Calu3 (cell line): ENCODE measurements at places on chromosomes 11 and 22. TPM values are rescaled to one million over a fixed set of nuclear protein-coding genes. Genes with fewer than 3 reads are reported as not detected.
A peak's percentile ranks its signal among the peaks of the same experiment; 100 is the strongest.

GRCh38 chr11:34850334-34850733, 65.8 kb downstream of the APIP start:
- H3K36me3 ChIP-seq: no peaks in the 10 kb centered on the region
- H3K27ac ChIP-seq: peak overlapping the region; percentile 12
- no peak for DNase-seq
- H3K4me1 ChIP-seq: peaks cover 46% of the 10 kb centered on the region
- no peaks in the 10 kb centered on the region for H3K27me3 ChIP-seq

- H3K36me3 ChIP-seq: peaks cover 46% of the 10 kb centered on the region
- peak; percentile 73 for DNase-seq
- H3K4me1 ChIP-seq: no peaks in the 10 kb centered on the region
- no peaks in the 10 kb centered on the region for H3K27me3 ChIP-seq
- H3K4me3 ChIP-seq: no peak overlapping the region
- H3K27ac ChIP-seq: no peak overlapping the region
Observed at GRCh38 chr11:62694455-62695167, 5.3 kb upstream of the LRRN4CL start.

GRCh38 chr22:17829695-17830042, 55.4 kb upstream of the BID start:
- no peak overlapping the region for H3K27ac ChIP-seq
- no peak overlapping the region for H3K4me3 ChIP-seq
- H3K4me1 ChIP-seq: no peaks in the 10 kb centered on the region
- peaks cover 11% of the 10 kb centered on the region for H3K36me3 ChIP-seq

DNA sequence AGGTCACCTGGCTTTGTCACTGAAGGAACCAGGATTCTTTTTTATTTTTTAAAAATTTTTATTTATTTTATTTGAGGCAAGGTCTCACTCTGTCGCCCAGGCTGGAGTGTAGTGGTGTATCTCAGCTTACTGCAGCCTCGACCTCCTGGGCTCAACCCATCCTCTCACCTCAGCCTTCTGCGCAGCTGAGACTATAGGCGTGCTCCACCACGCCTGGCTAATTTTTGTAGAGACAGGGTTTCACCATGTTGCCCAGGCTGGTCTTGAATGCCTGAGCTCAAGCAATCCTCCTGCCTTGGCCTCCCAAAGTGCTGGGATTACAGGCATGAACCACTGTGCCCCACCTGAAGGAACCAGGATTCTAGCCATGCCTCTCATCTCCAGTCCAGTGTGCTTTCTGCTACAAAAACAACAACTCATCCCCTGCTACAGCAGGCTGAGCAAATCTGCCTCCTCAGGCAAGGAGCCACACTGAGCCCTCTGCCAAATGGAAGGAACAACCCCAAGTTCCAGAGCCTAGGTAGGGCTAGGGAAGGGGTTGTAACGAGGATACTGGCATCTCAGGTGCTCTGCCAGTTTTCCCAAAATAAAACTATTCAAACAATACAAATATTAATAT, 2.6 kb upstream of the PEX26 start:
- peaks cover 32% of the 10 kb centered on the region for H3K36me3 ChIP-seq
- DNase-seq: no peak
- no peaks in the 10 kb centered on the region for H3K27me3 ChIP-seq
- no peak overlapping the region for H3K4me3 ChIP-seq

DNA sequence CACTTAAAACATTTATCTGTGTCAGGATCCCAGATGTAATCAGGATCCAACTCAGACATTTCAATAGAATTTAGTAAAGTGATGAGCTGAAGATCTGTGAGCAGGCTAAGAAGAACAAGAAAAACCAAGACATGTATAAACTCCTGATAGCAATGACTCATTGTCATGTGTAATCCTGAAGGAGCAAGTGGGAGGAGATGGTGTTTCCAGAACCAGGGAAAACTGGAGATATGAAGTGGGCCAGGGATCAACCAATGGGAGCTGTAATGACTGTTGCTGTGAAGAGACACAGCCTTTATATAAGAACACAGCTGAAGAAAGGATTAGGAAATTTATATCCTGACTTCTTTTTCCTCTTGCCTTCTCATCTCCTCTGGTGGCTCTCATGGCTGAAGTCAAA, 682.5 kb upstream of the ARHGAP42 start:
- H3K4me3 ChIP-seq: no peak overlapping the region
- DNase-seq: no peak
- peaks cover 16% of the 10 kb centered on the region for H3K4me1 ChIP-seq
- H3K27ac ChIP-seq: no peak overlapping the region
- H3K27me3 ChIP-seq: no peaks in the 10 kb centered on the region

- no peak overlapping the region for H3K4me3 ChIP-seq
- H3K36me3 ChIP-seq: no peaks in the 10 kb centered on the region
- no peaks in the 10 kb centered on the region for H3K4me1 ChIP-seq
- DNase-seq: no peak
- peaks cover 55% of the 10 kb centered on the region for H3K27me3 ChIP-seq
- no peak overlapping the region for H3K27ac ChIP-seq
Observed at GRCh38 chr11:43503417-43503816, 144.7 kb downstream of the TTC17 start.

DNA sequence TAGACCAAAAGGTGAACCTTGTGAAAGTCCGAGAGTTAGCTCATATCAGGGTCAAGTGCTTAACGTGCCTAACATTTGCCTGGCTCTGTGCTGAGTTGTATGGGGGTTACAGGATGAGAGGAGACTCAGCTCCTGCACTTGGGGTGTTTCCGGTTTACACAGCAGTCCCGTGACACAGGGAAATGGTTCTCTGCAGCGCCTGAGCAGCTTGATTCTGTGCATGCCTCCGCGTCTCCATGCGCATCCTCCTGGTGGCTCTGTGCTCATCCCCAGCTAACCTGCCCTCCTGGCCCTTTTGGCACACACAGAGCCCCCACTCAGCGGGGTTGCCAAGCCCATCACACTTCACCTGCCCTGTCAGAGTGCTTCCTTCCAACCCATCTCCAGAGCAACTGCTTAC, 238.3 kb upstream of the TBCEL start:
- H3K27ac ChIP-seq: no peak overlapping the region
- H3K4me1 ChIP-seq: no peaks in the 10 kb centered on the region
- DNase-seq: no peak
- peaks cover 53% of the 10 kb centered on the region for H3K27me3 ChIP-seq
- H3K4me3 ChIP-seq: no peak overlapping the region
- no peaks in the 10 kb centered on the region for H3K36me3 ChIP-seq

GRCh38 chr22:23401111-23401909, 178.8 kb downstream of the IGLL1 start:
- no peak for DNase-seq
- no peak overlapping the region for H3K27ac ChIP-seq
- H3K27me3 ChIP-seq: peaks cover 4% of the 10 kb centered on the region
- H3K36me3 ChIP-seq: no peaks in the 10 kb centered on the region
- H3K4me3 ChIP-seq: peak overlapping the region; percentile 56

DNA sequence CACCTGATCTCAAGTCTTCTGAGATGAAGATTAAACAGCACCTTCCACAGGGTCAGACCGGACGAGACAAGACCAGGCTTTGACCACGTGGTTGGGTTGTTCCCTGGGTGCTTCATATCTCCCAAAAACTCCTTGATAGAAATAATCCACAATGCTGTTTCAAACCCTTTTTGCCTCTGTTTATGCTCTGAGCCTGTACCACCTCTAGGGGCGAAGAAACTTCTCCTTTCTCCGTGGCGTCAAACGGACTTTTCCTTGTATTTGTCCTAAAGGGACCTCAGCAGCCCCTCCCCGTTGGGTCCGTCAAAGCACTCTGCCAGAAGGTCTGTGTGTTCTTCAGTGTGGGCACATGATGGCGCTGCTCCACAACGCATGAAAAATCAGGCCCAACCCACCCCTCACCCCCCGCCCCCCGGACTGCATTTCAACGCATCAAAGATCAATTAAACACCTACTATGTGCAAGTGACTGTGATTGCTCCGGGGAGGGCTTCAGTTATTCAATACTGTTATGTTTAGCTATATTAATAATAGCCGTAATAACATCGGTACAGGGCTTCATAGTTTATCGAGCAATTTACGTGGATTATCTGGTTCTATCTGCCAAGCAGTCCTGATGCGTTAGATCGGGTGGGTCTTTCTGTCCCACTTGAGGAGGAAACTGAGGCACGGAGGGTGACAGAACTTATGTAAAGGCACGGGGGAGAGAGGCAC, 17.3 kb upstream of the EIF3D start:
- peak; percentile 64 for DNase-seq
- no peak overlapping the region for H3K27ac ChIP-seq
- H3K4me3 ChIP-seq: peak overlapping the region; percentile 4
- peaks cover 4% of the 10 kb centered on the region for H3K36me3 ChIP-seq

DNA sequence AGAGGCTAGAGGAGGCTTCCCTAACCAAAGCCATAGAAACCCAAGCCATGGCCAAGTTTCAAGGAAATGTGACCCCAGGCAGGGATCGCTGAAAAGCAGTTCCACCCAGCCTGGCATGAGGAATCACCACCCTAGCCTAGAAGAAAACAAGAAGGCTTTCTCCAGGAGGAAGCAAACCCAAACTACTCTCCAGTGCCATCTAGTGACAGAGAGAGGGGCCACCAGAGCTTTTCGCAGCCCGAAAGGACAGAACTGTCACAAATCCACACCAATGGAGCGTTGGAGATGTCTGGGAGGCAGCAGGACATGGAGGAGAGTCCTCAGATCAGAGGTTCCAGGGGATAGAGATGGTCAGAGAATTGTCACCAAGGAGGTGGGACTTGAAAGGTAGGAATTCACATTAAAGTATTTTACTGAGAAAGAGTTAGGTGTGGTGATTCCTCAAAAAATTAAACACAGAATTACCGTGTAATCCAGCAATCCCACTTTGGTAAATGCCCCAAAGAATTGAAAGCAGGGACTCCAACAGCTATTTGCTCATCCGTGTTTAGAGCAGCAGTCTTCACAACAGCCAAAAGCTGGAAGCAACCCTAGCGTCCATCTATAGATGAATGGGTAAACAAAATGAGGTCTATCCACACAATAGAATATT, 67.3 kb upstream of the NUP50 start:
- peaks cover 91% of the 10 kb centered on the region for H3K27me3 ChIP-seq
- no peak overlapping the region for H3K4me3 ChIP-seq
- no peaks in the 10 kb centered on the region for H3K4me1 ChIP-seq
- H3K36me3 ChIP-seq: no peaks in the 10 kb centered on the region
- peak; percentile 72 for DNase-seq

DNA sequence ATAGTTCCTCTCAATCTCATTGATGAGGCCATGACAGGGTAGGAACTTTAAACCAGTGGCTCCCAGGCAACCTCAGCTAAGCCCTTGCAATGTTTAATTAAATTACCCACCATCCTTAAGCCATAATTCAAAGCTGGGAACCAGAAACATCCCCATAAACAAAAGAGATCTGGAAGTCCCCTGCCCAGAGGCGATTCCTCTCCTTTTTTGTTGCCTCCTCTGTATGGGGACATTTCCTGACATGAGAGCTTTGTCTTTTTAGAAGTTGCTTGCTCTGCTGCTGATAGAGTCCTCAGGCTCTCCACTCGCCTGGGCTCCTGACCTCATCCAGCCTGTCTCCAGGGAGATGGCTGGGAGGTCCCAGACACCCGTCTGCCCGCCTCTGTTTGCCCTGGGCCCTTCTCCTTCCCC, 3.2 kb downstream of the DTX4 start:
- no peak for DNase-seq
- peaks cover 44% of the 10 kb centered on the region for H3K4me1 ChIP-seq
- peaks cover 57% of the 10 kb centered on the region for H3K36me3 ChIP-seq
- H3K4me3 ChIP-seq: no peak overlapping the region
- H3K27ac ChIP-seq: peak overlapping the region; percentile 82

- H3K27ac ChIP-seq: peak overlapping the region; percentile 53
- H3K4me3 ChIP-seq: peak overlapping the region; percentile 41
- no peaks in the 10 kb centered on the region for H3K27me3 ChIP-seq
- peaks cover 56% of the 10 kb centered on the region for H3K4me1 ChIP-seq
- DNase-seq: peak; percentile 84
- H3K36me3 ChIP-seq: no peaks in the 10 kb centered on the region
Observed at GRCh38 chr22:45632791-45633515, 38.7 kb upstream of the ATXN10 start.

DNA sequence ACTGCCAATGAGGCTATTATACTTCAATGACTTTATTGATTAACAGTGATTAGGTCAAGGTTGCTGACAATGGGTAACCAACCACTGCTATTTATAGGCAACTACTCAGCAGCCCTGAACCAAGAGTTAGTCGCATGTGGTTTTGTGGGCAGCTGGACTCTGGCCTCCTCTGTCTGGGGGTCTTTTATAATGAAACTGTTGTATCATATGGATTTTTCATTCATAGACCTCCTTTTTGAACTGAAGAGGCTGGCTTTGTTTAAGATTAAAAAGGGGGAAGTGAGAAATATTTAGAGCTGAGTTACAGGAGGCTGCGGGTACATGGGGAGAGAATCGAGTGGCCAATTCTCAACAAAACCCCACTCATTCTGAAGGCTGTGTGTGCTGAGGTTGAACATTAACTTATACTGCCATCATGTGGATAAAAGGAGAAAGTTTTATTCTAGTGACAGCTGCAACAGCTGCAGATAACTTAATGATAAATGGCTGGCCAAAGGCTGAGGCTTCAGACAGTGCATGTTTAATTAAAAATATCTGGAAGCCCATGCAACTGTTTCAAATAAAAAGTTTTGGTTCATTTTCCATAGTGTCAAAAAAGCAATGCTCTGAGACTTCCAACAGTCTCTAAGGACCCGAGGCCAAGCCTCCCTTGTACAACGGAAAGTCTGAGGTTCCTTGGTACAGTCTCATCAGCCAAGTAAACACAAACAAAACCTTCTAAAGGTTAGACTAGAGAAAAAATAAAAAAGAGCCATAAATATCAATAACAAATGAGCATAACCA, 682.6 kb downstream of the KCNA4 start:
- no peak overlapping the region for H3K27ac ChIP-seq
- peak; percentile 10 for DNase-seq
- no peak overlapping the region for H3K4me3 ChIP-seq
- H3K36me3 ChIP-seq: no peaks in the 10 kb centered on the region

Gene FAM227A
- 9.6 and 10.8 TPM in 2 replicates for total RNA-seq

Gene KCNK4
- not detected in 2 replicates for total RNA-seq
